Left ventricle myocardium inferior (tissue), 1 donor: ENCODE measurements at places on chromosomes 5 and 9. TPM values are rescaled to one million over a fixed set of nuclear protein-coding genes. Genes with fewer than 3 reads are reported as not detected.
A peak's percentile ranks its signal among the peaks of the same experiment; 100 is the strongest.

Gene N4BP3
- 1.8 TPM for total RNA-seq

Gene GAPT
- 0.22 TPM for total RNA-seq

Gene MEIKIN
- not detected for total RNA-seq

Gene LHX6
- 4.4 TPM for total RNA-seq

Gene INSL4
- not detected for total RNA-seq

Gene GPR150
- 0.14 TPM for total RNA-seq

Gene ESM1
- 1.2 TPM for total RNA-seq

Gene SEMA4D
- total RNA-seq = 17.1 TPM

Gene EIF4E1B
- not detected for total RNA-seq

Gene MCIDAS
- not detected for total RNA-seq

Gene FOXE1
- not detected for total RNA-seq

Gene WHRN
- total RNA-seq = 0.80 TPM

Gene PRR16
- 15.3 TPM for total RNA-seq

DNA sequence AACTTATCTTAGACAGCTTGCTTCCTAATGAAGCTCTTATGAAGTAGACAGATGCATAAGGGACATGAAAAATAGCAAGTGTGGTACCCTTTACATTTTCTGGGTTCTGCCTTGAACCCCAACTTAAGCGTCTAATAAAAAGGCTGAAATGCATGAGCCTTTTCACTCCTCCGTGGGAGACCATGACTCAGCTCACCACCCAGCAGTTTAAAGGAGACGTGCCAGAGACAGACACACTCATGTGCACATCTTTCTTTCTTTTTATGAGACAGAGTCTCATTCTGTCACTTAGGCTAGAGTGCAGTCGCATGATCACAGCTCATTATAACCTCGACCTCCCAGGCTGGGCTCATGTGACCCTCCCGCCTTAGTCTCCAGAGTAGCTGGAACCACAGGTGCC lies 22.3 kb downstream of the CTXN3 start:
- DNase-seq = no peak

DNA sequence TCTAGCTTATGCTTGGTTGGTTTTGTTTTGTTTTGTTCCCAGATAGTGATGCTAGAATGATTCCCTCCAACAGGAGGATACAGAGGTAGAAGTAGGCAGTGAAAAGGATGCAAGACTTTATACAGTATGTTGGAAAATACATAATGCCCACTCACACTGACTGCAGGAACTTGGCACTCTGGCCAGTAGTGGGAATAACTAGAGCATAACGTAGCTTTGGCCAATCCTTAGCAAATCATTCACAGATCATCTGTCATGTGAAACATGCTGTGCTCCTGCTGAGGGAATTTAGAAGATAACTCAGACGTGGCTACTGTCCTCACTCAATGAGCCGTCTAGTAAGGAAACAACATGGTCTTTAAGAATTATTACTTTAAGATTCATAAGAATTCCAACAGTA lies 13.5 kb downstream of the CFAP90 start:
- no peak for DNase-seq

- DNase-seq = no peak
Measured at GRCh38 chr9:3647652-3648051, 121.9 kb upstream of the RFX3 start.

- no peak for DNase-seq
Measured at GRCh38 chr5:178471711-178472110, 118.5 kb downstream of the COL23A1 start.

GRCh38 chr9:84153885-84154284 lies 173.3 kb downstream of the RMI1 start:
- DNase-seq = no peak

GRCh38 chr9:21825637-21826036 lies 23.2 kb downstream of the MTAP start:
- no peak for DNase-seq

GRCh38 chr5:29649321-29649720 lies 1544.2 kb upstream of the CDH6 start:
- no peak for DNase-seq

DNA sequence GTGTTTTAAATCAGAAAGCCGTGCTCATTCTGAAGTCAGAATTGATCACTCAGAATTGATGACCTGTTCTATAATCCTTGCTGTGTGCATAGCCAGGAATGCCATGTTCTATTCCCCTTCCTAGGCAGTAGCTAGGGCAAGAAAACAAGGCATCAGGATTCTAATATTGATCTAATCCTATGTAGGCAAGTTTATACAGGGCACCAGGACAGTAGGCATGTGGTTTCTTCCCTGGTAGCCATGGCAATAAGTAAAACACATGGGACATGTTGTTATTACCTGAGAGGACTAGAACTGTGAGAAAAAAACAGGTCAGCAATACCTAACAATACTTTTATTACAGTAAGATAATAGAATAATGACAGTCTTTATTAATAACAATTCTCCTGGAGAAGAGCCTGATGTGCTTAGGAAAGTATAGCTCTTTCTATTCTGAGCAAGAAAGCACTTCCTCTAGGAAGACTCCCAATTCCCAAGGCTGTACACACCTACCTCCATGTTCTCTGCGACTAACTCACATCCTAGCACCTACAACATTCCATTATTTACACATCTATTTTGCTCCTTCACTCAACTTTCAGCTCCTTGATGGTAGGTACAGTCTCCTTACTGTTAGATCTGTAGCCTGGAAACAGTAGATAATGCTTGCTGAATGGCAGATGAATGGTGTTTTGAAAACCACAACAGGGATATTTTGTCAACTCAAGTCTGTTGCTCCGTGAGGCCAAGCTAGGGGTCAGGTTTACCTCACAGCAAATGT lies 70.8 kb downstream of the STX17 start:
- DNase-seq = no peak

GRCh38 chr9:27351438-27351837 lies 54.5 kb upstream of the EQTN start:
- peak; percentile 52 for DNase-seq

DNA sequence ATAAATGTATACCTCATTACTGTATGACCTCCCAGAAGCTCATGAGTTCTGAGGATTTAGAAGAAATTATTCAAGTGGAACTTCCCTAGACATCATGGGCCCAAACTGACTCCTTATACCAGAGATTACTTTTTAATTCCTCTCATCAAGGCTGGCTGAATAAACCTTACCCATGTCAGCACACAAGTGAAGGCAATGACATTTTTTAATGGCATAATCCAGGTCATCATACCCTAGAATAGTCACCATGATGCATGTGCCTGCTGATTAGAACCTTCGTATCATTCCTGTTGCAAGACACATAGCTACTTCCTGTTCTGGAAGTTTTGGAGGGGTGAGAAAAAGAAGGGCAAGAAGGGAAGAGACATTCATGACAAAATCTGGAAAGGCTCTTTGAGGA lies 49.8 kb upstream of the IFNK start:
- no peak for DNase-seq

GRCh38 chr9:32735476-32735875 lies 47.9 kb upstream of the TMEM215 start:
- no peak for DNase-seq

DNA sequence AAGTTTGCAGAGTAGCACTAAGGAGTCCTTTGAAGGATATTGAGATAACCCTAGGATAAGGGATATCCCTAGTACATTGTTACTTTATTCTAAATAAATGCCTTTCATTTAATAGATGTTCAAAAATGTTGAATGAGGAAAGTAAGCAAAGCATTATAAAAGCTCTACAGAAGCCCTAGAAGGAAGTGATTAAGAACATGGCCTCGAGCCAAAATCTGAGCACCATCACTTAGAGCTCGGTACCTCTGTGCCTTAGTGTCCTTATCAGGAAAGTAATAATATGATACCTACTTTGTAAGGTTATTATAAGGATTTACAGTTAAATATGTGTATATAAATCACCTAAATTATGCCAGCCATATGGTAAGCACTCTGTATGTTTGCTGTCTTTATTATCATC lies 242.6 kb downstream of the KIAA0825 start:
- DNase-seq = no peak

GRCh38 chr5:7875151-7875550 lies 6.2 kb downstream of the MTRR start:
- DNase-seq = no peak

- no peak for DNase-seq
Measured at GRCh38 chr5:37921452-37921851, 81.6 kb upstream of the GDNF start.
